ENCODE measurements at places on chromosomes 6 and 20. TPM values are rescaled to one million over a fixed set of nuclear protein-coding genes. Genes with fewer than 3 reads are reported as not detected.
A peak's percentile ranks its signal among the peaks of the same experiment; 100 is the strongest.

GRCh38 chr20:8722277-8722928, 346.5 kb upstream of the PLCB4 start:
- DNase-seq: no peak

DNA sequence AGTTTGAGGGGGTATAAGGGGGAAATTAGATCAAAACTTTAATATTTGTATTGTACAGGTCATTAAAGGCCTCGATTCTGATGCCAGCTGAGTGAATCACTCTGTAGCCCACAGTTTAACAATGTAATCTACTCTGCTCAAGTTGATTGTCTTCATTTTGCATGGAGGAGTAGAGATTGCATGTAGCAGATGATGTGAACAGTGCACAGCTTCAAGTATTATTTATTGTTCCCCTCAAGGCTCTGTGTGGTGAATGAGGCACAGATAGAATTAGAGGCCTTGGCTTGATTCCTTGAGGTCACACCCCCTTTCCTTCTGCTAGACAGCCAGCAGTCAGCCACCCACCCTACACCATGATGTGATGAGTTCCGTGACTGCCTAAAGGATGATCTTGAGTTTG, 38.1 kb downstream of the TXLNB start:
- no peak for DNase-seq

GRCh38 chr6:105873799-105874198, 212.3 kb upstream of the PRDM1 start:
- DNase-seq: no peak

- DNase-seq: no peak
Observed at GRCh38 chr6:40717411-40718057, 130.4 kb upstream of the LRFN2 start.

DNA sequence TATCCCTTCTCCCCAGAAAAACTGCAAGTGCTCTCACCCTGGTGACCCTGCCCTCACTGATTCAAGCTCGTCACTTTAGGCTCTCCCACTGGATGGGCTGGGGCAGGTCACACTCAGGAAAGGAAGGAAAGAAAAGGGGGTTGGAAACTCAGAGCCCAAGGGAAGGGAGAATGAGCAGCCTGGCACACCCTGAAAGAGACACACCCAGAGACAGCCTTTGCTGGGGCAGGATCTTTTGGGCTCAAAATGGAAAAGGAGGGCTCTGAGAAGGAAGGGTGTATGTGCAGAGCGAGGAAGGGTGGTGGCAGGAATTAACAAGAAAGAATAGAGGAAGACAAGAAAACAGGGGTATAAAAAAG, 2.5 kb downstream of the PPP1R18 start:
- DNase-seq: no peak

DNA sequence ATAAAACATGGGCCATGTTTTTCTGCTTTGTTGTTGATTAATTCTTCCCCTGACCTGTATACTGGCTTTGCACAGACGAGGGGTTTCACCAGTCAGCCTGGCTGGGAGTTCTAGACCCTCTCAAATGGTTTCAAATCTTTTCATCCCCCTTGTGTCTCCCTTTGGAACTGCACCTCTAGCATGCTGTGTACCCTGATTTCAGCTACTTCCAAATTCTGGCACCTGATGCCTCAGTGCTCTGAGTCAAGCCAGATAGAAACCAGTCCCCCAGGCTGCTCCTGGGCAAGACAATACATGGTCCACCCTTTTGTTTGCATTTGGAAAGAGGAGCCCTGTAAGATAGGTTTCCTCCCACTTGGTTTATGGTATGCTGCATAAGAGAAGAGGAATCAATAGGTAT, 290.2 kb downstream of the BTBD3 start:
- DNase-seq: no peak

GRCh38 chr20:33810259-33810658, 889 bp upstream of the CHMP4B start:
- DNase-seq: no peak

- peak; percentile 48 for DNase-seq
Observed at GRCh38 chr6:150600301-150601017, 774 bp downstream of the PLEKHG1 start.

- no peak for DNase-seq
Observed at GRCh38 chr6:150685860-150686259, 86.2 kb downstream of the PLEKHG1 start.

GRCh38 chr6:16602035-16602434, 159.2 kb downstream of the ATXN1 start:
- no peak for DNase-seq

DNA sequence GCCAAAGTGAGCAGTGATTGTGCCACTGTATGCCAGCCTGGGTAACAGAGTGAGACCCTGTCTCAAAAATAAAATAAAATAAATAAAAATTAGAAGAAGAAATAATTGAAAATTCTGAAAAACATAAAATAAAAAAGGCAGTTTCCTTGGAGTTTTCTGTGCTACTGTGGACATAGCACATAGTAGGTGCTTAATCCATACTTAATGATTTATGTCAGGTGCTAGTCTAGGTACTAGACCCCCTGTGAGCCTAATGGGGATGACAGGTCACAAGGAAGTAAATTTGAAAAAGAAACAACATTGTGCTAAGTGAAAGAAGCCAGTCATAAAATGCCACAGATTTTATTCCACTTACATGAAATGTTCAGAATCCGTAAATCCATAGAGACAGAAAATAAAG, 9.2 kb upstream of the SLC9A8 start:
- no peak for DNase-seq

DNA sequence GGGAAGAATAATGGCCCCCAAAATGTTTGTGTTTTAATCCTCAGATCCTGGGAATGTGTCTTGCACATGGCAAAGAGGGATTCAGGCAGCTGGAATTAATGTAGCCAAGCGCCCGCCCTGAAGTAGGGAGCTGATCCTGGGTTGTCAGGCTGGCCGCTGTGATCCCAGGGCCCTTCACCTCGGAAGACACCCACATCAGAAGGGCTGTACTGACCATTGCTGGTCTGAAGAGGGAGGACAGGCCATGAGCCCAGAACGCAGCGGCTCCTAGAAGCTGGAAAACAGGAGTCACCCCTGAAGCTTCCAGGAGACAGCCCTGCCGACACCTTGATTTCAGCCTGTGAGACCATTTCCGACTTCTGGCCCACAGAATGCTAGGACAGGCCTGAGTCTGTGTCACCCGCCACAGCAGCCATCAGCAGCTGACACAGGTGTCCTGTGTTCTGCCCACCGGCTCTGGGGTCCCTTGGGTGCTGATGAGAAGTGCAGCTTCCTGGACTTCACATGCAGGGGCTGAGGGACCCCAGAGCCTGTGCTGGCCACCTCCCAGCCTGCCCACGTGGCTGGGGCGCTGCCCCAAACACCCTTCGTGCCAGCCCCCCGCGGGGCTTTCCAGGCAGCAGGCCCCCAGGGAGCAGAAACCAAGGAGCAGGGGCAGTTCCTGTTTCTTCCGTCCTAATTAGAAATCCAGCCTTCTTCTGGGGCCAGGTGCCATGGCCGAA, 86.3 kb downstream of the ERMARD start:
- DNase-seq: no peak

- DNase-seq: no peak
Observed at GRCh38 chr6:47016261-47016660, 25.9 kb downstream of the ADGRF1 start.

- no peak for DNase-seq
Observed at GRCh38 chr6:18422136-18422535, 35.0 kb downstream of the RNF144B start.

- DNase-seq: no peak
Observed at GRCh38 chr6:137226697-137227096, 7.5 kb upstream of the IFNGR1 start.

- DNase-seq: no peak
Observed at GRCh38 chr6:164185471-164185871, 771.0 kb downstream of the QKI start.

GRCh38 chr6:140041571-140042332, 667.3 kb upstream of the CITED2 start:
- no peak for DNase-seq

GRCh38 chr20:36895036-36895435, 19.1 kb downstream of the TLDC2 start:
- no peak for DNase-seq

DNA sequence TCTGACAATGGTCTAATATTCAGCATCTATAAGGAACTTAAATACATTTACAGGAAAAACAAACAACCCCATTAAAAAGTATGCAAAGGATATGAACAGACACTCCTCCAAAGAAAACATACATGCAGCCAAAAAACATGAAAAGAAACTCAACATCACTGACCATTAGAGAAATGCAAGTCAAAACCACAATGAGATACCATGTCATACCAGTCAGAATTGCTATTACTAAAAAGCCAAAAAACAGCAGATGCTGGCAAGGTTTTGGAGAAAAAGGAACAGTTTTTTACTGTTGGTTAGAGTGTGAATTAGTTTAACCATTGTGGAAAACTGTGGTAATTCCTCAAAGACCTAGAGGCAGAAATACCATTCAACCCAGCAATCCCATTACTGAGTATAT, 339.0 kb upstream of the ADGRB3 start:
- no peak for DNase-seq

DNA sequence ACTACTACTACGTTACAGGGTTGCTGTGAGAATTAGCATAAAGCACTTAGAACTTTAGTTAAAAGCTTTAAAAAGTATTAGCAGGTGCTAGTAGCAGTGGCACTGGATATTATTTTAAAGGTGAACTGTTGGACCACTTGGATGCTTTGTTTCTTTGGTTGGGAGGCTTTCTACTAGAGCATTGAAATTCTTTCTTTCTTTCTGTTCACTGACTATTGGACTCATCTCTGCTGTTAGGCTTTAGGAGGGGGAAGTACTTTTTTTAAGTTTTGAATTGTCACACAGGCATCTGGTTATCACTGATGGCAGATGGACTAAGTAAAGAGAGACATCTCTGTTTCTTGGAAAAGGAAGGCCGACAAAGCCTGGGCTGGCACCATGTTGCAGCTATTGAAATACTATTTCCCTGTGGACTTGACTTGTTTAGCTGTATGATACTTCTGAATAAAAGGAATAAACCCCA, 4.8 kb downstream of the TBPL1 start:
- DNase-seq: no peak

- DNase-seq: no peak
Observed at GRCh38 chr6:77074037-77074713, 389.1 kb downstream of the HTR1B start.

- no peak for DNase-seq
Observed at GRCh38 chr20:48635361-48635760, 192.4 kb downstream of the PREX1 start.

- no peak for DNase-seq
Observed at GRCh38 chr6:42326248-42326647, 108.6 kb upstream of the MRPS10 start.

DNA sequence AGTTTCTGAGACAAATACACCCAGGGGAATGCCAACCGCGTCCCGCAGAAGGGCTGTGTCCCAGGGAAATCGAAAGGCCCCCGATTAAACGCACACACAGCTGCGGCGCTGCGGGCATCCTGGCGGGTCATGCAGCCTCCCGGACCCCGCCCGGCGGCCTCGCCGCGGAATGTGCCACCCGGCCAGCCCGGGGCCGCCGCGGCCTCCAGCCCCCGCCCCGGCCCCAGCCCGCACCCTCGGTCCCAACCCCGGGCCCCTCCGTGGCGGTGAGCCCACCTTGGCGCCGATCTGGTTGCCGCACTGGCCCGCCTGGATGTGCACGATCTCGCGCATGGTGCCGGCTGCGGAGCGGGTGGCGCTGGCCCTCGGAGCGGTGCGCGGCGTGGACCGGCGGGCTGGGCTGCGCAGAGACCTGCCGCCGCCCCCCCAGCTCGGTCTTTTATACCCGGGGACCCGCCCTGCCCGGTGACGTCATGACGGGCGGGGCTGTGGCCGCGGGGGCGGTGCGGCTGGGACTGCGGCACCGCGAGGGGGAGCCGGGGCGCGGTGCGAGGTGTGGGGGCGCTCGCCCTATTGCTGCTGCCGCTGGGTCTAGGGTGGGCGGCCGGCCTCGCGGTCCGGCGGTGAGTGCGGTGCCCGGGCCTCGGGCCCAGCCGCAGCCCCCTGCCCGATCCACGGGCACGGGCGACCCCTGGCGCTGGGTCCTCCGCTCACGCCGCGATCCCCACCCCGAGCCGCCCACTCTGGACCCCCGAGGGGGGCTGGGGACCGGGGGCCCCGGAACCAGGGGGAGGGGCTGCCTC, at the start of gene TUBB2A:
Gene TUBB2A (minus strand): TSS at position 414 of the 803 bp plus-strand sequence. CDS start 81 bp downstream, at position 333.
- DNase-seq: peak; percentile 70

The COQ3 gene
- total RNA-seq: 3.8 TPM

The FAM217A gene
- not detected for total RNA-seq

The TRIM31 gene
- not detected for total RNA-seq

The CPXM1 gene
- total RNA-seq: 25.5 TPM

The HLA-DRB5 gene
- 5.5 TPM for total RNA-seq

The TRIM15 gene
- total RNA-seq: not detected

The SPATS1 gene
- not detected for total RNA-seq

The PEX3 gene
- 11.4 TPM for total RNA-seq

The ATP9A gene
- 47.4 TPM for total RNA-seq

Measured in omental fat pad (tissue), 4 donors.